Osteoblast (primary cell): ENCODE measurements at places on chromosomes 7 and 10.

GRCh38 chr7:155296788-155297516 is 726 bp upstream of the INSIG1 start:
- DNase-seq: peak; percentile 94

DNA sequence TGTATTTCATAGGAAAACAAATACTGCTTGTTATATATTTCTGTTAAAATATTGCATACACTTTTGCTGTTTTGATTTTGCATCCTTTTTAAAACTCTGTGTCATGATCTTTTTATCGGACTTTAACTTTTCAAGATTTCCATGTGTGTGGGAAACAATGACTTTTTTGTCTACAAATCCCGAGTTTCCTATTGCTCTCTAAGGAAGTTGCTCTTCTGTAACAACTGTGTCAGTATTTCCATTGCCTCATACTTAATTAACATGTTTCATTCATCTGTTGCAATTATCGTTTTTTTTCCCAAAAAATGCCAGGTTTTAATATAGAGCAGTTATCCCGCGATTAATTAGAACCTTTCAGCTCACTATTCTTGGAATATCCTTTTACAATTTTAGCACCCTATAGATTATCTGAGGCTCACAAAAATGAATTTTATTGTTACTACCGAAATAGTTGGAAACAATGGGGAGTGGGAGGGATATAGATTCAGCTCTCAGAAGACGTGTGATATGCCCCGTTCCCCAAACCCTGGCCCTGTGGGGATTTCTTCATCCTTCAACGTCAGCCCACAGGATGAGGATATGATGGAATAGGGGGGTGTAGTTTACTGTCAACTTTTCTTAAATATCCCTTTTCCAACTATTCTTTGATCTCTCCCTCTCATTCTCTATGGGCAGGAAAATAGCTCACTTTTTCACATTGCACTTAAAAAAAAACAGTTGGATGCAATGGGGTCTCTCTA is 297.6 kb upstream of the IGFBP3 start:
- DNase-seq: peak; percentile 27

DNA sequence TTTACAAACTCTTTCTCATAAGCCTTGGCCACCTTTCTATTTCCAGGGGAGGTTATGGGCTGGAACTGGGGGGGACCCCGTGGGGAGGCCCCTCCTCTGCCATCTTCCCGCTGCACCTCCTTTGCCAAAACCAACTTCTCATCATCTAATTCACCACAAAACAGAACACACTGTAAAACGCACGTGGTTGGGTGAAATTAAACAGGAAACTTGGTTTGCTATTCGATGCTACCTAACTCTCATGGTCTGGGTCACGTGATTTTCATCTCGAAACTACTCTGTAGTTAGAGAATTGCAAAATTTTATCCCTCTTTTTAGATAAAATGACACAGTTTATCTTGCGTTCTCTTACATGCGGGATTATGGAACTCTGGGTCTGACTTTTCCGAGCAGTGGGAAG is 242.0 kb downstream of the ZMYND11 start:
- peak; percentile 39 for DNase-seq

GRCh38 chr7:117479225-117480054 is at the start of gene CFTR:
TSS of gene CFTR (plus strand) at chr7:117480025. CDS start at chr7:117480095, 70 bp downstream.
- no peak for DNase-seq

DNA sequence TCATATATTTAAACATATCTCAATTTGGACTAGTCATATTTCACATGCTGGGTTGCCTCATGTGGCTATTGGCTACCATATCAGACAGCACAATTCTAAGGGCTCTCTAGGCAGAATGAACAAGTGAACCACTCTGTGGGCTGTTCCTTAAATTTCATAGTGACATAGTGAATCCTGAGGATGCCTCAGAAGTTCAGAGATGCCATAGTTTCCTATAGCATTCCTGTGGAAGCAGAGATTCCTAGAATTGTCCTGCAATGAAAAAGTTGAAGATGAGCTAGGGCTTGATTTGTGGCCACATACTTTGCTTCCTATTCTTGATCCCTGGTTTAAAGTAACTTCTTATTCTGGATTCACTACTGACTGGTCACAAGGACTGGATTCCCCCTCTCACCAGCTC is 35.6 kb downstream of the MKX start:
- no peak for DNase-seq

- peak; percentile 85 for DNase-seq
Measured at GRCh38 chr7:130901209-130901783, 167.3 kb upstream of the KLF14 start.

DNA sequence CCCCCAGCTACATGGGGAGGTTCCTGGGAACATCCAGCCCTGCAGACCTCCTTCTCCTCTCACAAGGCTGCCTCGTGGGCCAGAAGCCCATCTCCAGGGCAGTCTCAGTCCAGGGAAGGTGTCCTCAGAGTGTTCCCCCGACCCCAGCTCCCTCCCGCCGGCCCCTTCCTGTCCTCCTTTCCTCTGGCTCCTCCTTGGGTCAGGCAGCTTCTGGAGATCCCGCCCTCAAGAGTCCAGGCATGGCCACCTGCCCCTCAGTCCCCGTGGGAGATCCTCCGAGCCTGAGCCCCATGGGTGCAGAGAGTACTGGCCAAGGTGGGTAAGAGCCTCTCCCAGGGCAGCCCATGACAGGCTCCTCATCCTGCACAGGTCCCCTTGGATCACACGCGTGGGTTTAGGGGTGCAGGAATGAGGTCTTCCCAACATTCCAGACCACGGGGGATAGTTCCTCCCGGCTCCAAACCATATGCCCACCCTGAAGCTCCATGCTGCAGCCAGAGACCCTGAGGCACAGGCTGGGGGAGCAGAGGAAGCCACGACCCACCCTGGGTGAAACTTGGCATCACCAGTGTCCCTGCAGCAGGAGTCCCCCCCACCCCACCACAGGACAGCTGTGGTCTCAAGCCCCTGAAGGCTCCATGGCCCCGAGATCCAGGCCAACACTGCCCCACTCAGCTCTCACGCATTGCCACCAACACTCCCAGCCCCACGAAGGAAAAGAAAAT is 65.5 kb downstream of the OAT start:
- DNase-seq: peak; percentile 66

- no peak for DNase-seq
Measured at GRCh38 chr10:58951746-58952145, 224.7 kb upstream of the PHYHIPL start.

GRCh38 chr7:19665399-19666008 is 43.3 kb downstream of the POLR1F start:
- DNase-seq: no peak

- no peak for DNase-seq
Measured at GRCh38 chr10:88322324-88323063, 260.6 kb downstream of the RNLS start.

GRCh38 chr10:106958589-106959361 is 205.7 kb downstream of the SORCS1 start:
- no peak for DNase-seq

GRCh38 chr10:43043773-43044447 is 33.0 kb upstream of the RET start:
- DNase-seq: peak; percentile 86
